Hematopoietic multipotent progenitor cell treated with erythropoietin and hydrocortisone succinate and interleukin-3 and kit ligand, for 6 days (in vitro differentiated cells): ENCODE measurements at places on chromosomes 11 and 22.

DNA sequence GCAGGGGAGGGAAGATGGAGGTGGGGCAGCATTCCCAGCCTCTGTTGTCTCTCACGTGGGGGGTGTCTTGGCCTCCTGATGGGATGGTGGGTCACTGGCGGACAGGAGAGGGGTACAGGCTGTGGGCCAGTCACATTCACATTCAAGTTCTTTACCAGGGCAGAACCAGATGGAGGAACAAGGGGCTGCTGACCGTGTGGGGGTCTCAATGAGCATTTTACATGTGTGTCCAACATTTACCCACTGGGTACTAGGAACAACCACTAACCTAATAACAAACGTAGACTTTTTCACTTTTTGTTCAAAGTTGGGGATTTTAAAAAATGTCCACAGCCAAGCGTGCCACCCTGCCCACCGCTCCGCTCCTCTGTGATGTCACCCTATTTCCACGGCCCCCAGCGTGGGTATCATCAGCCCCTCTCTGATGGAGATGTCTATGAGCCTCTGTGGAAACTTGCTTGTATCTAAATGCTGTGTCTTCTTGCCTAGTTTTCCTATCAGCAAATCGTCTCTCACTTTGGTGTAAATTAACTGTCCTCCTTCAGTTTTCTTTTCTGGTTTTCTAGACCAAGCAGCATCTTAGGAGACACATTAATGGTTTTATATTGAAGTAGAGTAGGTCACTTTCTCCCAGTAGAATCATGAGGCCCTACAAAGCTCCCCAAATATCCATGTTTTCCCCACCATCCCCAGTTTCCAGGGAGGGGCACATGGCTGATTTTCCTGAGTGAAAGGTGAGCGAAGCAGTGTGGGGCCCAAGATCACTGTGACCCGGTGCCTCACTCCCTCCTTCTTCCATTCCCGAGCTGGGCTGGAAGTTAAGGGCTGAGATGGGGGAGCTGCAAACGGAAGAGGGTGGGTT, 936.7 kb downstream of the BRD1 start:
- DNase-seq: no peak

GRCh38 chr22:37417264-37417663, 10.0 kb downstream of the ELFN2 start:
- no peak for DNase-seq

DNA sequence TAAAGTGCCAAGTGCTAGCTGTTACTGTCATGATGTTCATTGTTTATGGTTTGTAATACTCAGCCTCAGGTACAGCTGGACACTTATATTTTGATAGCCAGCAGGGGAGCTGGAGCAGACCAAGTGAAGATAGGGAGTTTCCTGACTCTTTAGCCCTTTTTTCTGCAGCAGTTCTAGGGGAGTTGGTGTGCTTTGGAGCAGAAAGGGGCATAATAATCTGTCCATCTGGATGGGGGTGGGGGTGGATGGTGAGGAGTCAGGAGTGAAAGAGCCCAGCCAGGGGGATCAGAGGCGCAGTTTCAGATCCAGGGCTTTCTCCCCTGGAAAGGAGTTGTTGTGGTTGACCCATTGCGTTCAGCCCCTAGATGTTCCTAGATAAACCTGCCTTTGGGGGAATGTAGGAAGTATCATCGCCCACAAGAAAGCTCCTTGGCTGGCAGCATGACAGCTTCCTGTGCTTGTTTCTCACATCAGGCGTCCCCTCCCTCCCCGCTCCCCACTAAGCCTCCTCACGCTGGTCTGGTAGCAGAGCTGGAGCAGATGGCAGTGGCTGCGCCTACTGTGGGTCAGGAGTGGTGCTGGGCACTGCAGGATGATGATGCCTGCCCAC, 41.9 kb downstream of the MED15 start:
- DNase-seq: peak; percentile 74

GRCh38 chr22:46738647-46739093, 618 bp upstream of the CERK start:
- DNase-seq: peak; percentile 49

GRCh38 chr11:85863855-85864254, 8.7 kb downstream of the CCDC83 start:
- DNase-seq: peak; percentile 27

GRCh38 chr22:18005201-18005926, 19.0 kb downstream of the MICAL3 start:
- DNase-seq: no peak

GRCh38 chr11:65569164-65569972, 909 bp upstream of the ZNRD2 start:
- DNase-seq: no peak

DNA sequence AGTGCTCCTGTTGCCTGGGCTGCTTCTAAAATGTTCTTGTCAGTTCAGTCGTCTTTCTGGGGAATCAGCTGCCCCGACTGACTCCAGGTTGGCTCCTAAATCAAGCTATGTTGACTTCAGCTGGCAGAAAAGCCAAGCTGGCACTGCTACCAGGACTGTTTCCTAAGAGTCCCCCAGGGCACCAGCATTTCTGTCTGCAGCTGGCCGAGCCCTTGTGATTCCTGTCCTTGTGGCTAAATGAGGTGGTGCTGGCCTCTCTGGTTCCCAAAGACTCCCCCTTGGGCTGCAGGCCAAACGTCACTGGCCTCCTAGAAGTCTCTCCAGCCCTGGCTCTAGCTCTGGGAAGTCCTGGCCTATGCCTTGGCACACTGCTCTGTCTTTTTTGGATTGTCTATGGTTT, 31.1 kb downstream of the GRAMD1B start:
- no peak for DNase-seq

- DNase-seq: no peak
These were observed 32.1 kb upstream of the ABCC8 start for GRCh38 chr11:17508791-17509190.

DNA sequence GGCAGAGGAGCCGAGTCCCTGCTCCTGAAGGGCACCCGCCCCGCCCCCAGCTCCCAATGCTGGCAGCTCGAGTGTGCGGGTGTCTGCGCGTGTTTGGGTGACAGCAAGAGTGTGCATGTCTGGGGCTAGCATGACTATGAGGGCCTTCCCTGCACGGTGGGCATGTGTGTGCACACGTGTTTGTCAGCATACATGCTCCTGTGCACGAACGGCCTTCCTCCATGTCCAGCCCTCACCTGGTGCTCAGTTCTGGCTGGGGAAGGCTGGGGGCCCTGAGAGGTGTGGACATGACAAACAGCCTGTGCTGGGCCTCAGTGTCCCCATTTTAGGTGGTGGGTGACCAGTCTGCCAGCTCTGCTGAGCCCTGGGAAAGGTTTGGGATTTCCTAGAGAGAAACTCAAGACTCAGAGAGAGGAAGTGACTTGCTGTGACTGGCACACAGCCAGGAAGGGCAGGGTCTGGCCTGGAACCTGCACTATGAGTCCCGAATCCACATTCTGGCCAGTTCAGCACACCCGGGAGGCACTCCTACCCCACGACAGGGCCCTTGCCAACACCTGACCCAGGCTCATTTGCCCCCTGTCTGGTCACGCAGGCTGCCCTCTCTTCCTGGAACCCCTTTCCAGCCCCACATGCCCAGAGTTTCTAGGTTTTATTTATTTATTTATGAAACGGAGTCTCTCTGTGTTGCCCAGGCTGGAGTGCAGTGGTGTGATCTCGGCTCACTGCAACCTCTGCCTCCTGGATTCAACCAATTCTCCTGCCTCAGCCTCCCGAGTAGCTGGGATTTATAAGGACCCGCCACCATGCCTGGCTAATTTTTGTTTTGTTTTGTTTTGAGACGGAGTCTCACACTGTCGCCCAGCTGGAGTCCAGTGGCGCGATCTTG, 3.3 kb upstream of the SHISA8 start:
- peak; percentile 58 for DNase-seq

- DNase-seq: no peak
These were observed 80.2 kb upstream of the NTM start for GRCh38 chr11:131290185-131290584.

DNA sequence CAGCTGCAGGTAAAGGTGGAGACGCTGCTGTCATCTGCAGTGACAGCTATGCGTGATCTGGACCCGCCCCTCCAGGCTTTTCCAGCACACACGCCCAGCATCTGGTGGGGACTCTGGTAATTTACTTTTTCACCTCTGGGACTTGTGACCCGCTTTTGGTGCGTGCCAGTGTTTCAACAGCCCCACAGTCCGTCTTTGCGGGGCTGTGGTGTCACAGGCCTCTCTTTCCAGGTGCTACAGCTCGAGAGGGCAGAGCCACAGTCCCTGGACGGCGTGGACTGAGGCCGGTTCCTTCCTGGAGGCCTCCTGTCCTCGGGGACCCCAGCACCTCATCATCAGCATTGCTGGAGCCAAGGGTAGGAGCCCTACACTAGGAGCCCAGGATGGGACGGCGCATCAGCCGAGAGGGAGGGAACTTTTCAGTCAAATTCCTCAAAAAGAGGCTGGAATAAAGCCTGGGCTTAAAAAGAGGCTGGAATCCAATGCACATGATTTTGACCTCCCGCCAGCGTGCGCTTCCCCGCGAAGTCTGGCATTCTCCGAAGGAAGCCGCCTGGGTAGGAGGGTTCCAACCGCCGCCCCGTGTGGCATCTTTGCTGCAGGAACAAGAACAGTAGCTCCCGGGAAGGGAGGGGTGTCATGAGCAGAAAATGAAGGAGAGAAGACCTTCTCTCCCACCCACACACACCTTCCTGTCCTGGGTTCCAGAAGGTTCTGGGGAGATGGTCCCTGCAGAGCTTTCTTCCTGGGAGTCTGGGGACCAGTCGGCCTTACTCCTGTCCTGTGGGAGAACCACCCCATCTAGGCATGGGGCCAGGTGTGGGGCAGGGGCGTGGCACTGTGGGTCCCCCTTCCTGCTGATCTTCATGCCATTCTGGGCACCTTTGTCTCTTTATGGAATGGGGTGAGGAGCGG, 25.7 kb upstream of the KRTAP5-7 start:
- no peak for DNase-seq

DNA sequence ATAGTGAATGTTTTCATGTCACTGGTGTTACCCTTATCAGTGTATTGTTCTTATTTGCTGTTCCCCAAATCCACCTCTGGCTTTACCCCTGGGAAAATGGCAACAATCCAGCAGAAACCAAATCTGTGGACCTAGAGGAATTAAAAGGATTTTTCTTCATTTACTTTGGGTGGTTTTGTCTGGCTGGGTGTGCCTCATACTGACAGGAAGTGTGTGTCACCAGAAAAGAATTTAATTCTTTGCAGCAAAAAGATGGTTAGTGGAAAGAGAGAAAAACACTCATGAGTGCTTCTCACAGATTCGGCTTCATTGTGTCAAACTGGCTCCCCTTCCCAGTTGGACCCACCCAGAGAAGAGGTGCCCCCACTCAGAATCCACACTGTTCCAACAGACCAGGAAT, 38.9 kb downstream of the FZD4 start:
- DNase-seq: no peak

- DNase-seq: no peak
These were observed 4.9 kb upstream of the P2RY6 start for GRCh38 chr11:73267122-73267846.

DNA sequence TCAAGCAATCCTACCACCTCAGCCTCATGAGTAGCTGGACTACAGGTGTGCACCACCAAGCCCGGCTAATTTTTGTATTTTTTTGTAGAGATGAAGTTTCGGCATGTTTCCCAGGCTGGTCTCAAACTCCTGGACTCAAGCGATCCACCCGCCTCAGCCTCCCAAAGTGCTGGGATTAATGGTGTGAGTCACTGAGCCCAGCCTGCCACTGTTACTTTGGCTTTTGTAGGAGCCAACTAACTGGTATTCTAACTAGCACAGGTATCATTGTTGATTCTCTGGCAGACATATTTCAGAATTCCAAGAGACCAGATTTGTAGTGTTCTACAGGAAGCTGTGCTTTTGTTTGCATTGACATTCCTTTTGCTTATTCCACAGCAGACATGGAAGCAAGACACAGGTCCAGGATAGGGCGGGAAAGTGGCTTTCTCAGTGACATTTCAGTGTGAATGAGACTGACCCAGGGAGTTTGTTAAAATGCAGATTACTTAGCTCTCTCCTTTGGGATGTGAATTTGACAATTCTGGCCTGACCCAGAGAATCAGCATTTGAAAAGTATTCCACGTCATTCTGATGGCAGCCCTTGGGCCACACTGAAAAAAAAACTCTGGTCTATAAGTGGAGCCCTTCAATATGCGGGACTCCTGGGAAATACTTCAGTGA, 52.2 kb upstream of the PAX6 start:
- DNase-seq: no peak

GRCh38 chr11:106286881-106287504, 209.5 kb downstream of the AASDHPPT start:
- no peak for DNase-seq

DNA sequence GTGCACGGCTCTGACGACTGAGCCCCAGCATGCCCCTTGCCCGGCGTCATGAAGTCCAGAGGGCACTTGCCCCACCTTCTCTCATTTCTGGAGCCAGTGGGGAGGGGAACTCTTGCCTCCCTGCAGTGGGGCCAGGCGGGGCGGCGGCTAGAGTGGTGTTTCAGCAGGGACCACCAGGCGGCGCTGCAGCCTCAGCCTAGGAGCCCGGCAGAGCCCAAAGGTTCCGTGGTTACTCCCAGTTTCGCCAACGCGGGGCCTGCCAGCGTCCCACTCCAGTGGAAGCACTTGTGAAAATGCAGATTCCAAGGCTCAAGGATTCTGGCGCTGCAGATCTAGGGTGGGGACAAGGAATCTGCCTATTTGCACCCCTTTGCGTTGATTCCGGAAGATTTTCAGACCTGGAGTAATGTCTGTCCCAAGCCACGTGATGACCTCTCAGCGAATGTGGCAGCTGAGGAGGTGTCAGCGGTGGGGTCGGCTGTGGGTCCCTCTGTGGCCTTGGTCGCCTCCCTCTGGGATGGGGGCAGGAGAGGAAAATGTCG, 55.7 kb downstream of the CD82 start:
- peak; percentile 83 for DNase-seq

DNA sequence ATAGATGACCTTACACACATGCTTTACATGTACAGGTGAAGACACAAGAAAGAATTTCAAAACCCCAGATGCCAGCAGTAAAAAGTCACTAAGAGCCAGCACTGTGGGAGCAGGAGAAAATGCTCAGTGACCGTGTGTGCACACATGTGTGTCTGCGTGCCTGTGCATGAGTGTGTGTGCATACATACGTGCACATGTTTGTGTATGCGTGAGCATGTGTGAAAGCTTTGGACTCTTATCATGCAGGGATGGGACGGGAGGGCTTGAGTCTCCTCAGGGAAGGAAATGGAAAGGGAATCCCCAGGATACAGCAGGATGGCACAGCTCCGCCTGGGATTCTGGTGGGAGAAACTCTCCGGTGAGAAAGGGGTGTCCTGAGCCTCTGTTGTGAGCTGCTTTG, 121.5 kb upstream of the B3GAT1 start:
- no peak for DNase-seq

DNA sequence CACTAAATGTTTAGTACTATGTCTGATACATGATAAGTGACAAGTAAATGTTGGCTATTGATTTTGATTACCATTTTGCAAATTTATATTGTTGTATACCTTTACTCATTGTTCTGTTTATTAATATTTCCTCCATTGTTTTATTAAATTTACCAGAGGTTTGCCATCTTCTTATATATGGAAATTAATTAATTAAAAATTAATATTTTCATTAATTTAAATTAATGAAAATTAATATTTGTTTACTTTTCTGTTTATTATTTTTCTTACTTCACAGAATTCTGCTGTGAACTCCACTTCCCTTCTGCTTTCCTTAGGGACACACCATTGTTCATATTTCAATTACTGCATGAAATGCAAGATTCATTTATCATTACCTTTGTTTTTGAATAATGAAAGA, 331.0 kb downstream of the LARGE1 start:
- DNase-seq: no peak

- DNase-seq: peak; percentile 16
These were observed 3.2 kb upstream of the WNT11 start for GRCh38 chr11:76209375-76209972.

- DNase-seq: no peak
These were observed 7.5 kb upstream of the SYT8 start for GRCh38 chr11:1827095-1827813.
